ENCODE measurements at places on chromosomes 6 and 20.

DNA sequence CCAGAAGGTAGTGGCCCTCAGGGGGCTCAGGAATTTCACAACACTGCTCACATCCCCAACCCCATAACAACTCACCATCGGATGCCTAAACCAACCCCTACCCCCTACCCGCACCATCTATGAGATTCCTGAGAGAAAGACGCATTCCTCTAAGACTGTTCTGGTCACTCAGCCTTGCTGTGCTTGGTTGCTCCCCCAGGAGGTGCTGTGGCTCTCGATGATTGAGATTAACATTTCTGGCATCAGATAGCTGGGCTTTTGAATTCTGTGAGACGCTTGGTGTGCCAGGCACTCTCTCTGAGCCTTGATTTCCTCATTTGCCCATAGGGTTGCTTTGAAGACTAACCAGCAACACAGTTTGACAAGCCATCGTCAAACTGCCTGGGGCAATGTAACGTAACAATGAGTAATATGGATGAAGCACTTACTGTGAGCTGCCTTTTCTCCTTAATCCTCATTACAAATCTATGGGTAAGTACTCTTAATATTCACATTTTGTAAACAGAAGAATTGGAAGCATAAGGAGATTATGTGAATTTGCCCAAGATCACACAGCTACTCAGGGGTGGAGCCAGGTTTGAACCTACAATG, 978 bp downstream of the WFDC6 start:
- DNase-seq: no peak

DNA sequence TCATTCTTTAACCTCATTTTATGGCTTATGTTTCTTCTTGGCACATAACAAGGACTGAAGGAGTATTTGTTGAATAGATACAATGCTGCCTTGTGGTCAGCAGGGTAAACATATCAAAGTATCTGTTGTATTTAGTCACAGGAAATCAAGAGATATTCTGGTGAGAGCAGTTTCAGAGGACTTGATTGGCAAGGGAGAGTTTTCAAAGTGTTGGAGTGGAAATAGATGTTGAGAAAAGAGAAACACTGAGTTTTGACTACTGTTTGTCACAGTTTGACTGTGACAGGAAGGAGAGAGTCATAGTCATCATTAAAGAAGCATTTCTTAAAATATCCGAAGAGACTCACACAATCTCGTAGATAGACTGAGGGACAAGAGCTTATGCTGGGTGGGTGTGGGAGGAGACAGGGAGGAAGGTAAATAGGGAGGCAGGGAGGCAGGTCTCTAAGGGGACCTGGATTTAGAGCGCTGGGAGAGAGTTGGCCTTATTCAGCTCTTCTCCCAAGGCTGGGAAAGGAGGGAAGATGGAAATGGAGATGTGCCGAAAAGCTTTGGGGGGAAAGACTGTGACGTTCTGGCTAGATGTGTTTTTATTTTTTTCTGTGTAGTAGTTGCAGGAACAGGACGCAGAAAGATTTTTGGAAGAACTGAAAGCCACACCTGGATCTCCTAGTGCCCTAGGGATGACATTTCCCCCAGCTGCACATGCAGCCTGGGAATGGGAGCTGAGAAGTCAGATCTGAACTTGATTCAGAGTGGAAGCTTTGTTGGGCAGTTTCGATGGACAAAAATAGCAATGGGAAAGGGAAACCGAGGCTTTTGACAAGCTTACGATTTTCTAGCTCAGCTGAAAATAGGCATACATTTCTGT, 65.0 kb upstream of the IFNGR1 start:
- DNase-seq: no peak

DNA sequence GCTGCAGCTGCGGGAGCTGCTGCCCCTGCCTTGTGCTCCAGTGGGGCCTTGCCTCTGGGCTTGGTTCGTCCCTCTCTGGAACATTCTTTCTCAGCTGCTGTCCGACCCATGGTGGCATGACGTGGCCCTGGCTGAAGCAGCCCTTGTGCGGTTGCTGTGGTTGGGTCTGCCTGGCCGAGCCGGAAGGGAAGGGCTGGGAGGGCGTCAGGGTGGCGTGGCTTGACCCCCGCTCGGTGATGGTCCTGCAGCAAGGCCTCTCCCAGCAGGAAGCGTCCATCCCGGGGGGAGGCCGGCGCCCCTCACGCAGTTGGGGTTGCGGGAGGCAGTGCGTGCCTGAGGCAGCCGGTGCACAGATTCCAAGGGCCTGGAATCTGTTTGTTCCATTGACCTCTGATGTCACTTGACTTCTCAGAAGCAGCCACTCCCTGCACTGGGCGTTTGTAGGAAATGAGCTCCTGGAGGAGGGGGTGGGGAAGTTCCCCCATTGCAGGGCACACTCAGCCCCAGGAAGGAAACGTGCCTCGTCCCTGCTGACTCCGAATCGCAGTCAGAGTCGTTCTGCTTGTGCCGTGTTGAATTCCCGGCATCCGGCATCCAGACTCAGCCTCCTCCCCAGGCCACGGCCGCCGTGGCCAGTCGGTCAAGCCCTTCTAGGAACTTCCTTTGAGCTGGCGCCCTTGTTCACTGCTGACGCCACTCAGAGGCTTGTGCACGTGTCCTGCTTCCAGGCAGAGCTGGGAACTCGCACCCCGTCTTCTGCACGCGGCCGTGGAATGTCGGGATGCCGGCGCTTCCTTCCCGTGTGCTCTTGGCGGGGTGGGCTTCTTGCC, 9.7 kb upstream of the TNFRSF6B start:
- no peak for DNase-seq

GRCh38 chr6:143792402-143793279, 50.5 kb upstream of the LTV1 start:
- no peak for DNase-seq

- no peak for DNase-seq
These were observed 53.2 kb downstream of the RAMACL start for GRCh38 chr6:166533205-166533824.

GRCh38 chr6:56444855-56445254, 197.5 kb upstream of the COL21A1 start:
- no peak for DNase-seq

DNA sequence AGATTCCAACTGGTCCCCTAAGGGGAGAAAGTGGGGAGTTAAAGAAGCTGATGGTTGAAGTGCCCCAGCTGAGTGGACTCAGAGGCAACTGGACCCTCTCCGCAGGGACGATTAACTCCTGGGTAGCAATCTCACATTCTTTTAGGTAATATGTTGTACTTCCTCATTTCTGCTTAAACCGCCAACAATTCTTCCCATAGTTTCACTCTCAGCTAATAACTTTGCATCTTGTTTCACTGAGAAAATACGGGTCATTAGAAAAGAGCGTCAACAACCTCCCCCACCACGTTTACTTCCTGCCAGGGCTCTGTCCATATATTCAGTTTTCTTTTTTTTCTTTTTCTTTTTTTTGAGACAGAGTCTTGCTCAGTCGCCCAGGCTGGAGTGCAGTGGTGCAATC, 39.5 kb upstream of the CHD6 start:
- no peak for DNase-seq

GRCh38 chr6:10297832-10298231, 117.0 kb downstream of the TFAP2A start:
- no peak for DNase-seq

DNA sequence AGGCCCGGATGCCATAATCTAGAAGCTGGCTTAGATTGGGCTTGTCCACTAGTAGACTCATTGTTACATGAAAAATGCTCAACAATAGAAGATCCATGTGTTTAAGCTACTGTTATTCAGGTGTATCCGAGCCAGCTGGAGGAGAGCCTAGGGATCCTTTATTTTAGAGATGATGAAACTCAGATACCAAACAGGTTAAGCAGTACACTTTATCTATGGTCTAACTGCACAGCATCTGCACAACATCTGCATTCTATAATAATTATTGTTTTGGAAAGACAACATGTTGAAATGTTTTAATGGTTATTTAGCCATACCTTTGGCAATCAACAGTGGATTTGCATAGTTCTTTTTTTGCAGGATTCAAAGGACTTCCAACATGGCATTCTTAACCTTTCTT, 134.1 kb downstream of the RFPL4B start:
- DNase-seq: no peak

GRCh38 chr20:32427996-32428395, 69.9 kb downstream of the ASXL1 start:
- no peak for DNase-seq

DNA sequence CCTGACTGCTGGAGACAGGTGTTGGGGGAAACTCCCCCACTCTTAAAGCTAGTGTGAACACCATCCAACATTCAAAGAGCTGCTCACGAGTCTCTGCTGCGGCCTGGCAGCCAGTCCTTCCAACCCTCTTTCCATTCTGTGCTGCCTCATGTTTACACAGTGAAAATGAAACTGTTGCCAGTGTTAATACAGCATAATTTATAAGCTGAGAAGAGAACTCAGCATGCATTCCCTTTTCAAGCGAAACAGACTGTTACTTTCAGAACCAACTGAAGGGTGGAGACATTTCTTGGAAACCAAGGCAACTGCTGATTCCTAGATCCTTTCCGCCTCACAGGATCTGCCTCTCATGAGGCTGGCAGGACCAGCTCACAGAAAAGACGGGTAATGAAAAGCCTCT, 533.8 kb upstream of the ID4 start:
- no peak for DNase-seq

DNA sequence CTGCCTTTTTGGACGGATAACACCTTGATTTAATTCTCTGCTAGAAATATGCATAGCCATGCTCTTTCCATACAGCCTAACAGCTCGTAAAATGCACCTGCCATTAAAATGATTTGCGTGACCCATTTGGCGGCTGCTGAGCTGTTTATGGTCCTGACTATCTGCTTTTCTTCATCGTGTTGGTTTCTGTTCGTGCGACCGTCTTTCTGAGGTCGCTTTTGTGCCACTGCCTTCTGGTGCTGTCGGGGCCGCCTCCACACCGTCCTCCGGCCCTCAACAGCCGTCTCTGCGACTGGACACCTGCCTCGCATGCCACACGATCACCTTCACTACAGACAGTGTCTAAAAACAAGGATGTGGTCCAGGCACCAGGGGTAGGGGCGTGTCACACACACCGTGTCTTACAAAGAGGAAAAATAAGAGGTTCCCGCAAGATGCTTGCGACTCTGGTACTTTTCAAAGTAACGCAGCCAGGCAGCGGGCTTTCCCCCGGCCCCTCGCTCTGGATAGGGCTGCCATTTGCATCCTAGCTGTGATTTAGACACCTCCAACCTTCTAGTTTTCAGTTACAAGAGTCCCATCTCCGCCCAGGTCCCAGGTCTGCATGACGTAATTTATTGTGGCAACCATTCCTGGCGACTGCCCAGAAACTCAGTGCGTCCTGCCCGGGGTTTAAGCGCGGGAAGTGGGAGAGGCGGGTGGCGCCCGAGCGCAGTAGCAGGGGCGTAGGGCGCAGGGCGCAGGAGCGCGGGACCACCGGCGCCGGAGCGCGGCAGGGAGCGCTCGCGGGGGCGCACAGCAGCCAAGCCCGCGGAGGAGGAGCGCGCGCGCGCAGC, at the start of gene STMND1:
STMND1 (plus strand) TSS at position 629 of the 836 bp plus-strand sequence. CDS start 208 bp downstream, outside the sequence.
- no peak for DNase-seq

DNA sequence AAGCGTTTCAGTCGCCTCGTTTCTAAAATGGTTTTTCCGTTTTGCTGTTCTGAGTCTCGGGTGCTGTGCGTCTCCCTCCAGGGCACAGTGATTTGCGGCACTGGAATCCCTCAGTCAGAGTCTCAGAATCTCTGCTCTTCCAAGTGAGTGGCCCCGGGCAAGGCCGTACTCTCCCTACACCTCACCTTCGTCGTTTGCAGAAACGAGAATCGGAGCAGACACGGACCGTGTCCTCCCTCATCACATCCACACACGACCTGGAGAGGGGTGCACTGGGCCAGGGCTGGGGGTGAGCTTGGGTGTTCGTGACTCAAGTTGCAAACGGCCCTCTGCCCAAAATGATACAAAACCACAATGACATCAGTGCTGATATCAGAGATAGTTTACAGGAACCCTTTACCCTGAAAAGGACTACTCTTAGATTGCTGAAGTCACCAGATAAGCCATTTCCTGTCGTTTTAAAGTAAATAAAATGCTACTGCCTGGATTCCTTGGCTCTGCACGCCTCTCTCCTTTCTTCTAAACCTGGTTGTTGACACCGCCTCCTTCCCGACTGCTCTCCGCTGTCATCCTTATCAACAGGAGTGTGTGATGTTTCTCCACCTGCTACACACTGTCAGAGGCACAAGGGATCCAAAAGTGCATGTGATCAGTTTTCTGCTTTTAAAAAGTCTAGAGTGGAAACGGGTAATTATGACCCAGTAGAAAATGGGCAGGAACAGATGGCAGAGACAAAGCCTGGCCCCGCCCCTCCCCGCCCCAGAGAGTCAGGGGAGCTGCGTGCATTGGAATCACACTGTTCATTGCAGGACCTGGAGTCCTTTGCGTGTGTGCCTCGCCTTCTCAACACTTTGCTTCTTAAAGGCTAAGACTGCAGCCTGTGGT, 38.4 kb downstream of the KIF25 start:
- no peak for DNase-seq

GRCh38 chr20:40961686-40962640, 66.7 kb upstream of the TOP1 start:
- DNase-seq: no peak

Data from stimulated activated CD4-positive, alpha-beta T cell treated with anti-CD3 and anti-CD28 coated beads, Interleukin-12 subunit alpha, Interleukin-12 subunit beta, amount 100 ng/mL, for 24 hours (primary cell).